Transverse colon (tissue), 4 donors: ENCODE measurements at places on chromosomes 1 and 21. TPM values are rescaled to one million over a fixed set of nuclear protein-coding genes. Genes with fewer than 3 reads are reported as not detected.

Gene KRTAP11-1
- total RNA-seq, result not detected

Gene CD84
- total RNA-seq, result 7.8 TPM

GRCh38 chr21:25568246-25568645 is 39.0 kb downstream of the MRPL39 start:
- no peaks in the 10 kb centered on the region for H3K27me3 ChIP-seq
- H3K4me3 ChIP-seq, result no peak overlapping the region
- DNase-seq, result peak; percentile 48
- no peak overlapping the region for H3K27ac ChIP-seq

- DNase-seq, result peak; percentile 27
- no peaks in the 10 kb centered on the region for H3K36me3 ChIP-seq
- no peak overlapping the region for H3K27ac ChIP-seq
- peaks cover 41% of the 10 kb centered on the region for H3K4me1 ChIP-seq
These were observed 53.8 kb downstream of the PLPP3 start for GRCh38 chr1:56525489-56526041.

- no peaks in the 10 kb centered on the region for H3K4me1 ChIP-seq
- H3K4me3 ChIP-seq, result no peak overlapping the region
- no peaks in the 10 kb centered on the region for H3K36me3 ChIP-seq
- H3K27me3 ChIP-seq, result no peaks in the 10 kb centered on the region
These were observed 83.2 kb upstream of the PPM1J start for GRCh38 chr1:112798292-112798691.
